ENCODE measurements at places on chromosomes 13 and 19. TPM values are rescaled to one million over a fixed set of nuclear protein-coding genes. Genes with fewer than 3 reads are reported as not detected.

Gene HIPK4
- under 0.01 TPM for total RNA-seq

Gene SYCN
- total RNA-seq: not detected

Gene LAIR1
- not detected for total RNA-seq

Gene GARIN5A
- 0.20 TPM for total RNA-seq

Gene CATSPERD
- total RNA-seq: not detected

Gene B3GNT3
- total RNA-seq: 0.22 TPM

Gene CARD8
- total RNA-seq: 55.4 TPM

Gene PCDH20
- not detected for total RNA-seq

Gene OR7C1
- not detected for total RNA-seq

Gene ZNF737
- total RNA-seq: 10.1 TPM

Gene PGLYRP2
- not detected for total RNA-seq

Gene IQCN
- total RNA-seq: under 0.01 TPM

Gene CHAF1A
- total RNA-seq: 7.8 TPM

Gene CILP2
- total RNA-seq: under 0.01 TPM

Gene TJP3
- total RNA-seq: not detected

Gene TNNI3
- not detected for total RNA-seq

Gene SPIB
- total RNA-seq: not detected

Gene FBXL12
- total RNA-seq: 10.3 TPM

Gene SLITRK6
- total RNA-seq: not detected

Gene ZNF723
- not detected for total RNA-seq

Gene CCDC106
- total RNA-seq: 10.7 TPM

Gene ANKRD24
- 0.40 TPM for total RNA-seq

Gene SLC5A5
- total RNA-seq: not detected

Gene RGS9BP
- 0.22 TPM for total RNA-seq

Gene SELENOV
- total RNA-seq: not detected

Gene ZNF229
- total RNA-seq: 11.9 TPM

Gene IGFL3
- total RNA-seq: not detected

Gene ANGPTL8
- total RNA-seq: not detected

Gene EPSTI1
- total RNA-seq: 1.3 TPM

Gene OR10H1
- not detected for total RNA-seq

Gene MIDN
- total RNA-seq: 5.4 TPM

Gene IL17D
- 2.4 TPM for total RNA-seq

Gene C13orf42
- not detected for total RNA-seq

Gene SIGLEC12
- total RNA-seq: not detected

Gene CYP2A6
- total RNA-seq: not detected

Gene MICU2
- total RNA-seq: 25.1 TPM

Gene FKRP
- total RNA-seq: 13.9 TPM

Gene EXOC3L2
- 0.44 TPM for total RNA-seq
